CD4-positive, alpha-beta T cell (primary cell): ENCODE measurements at places on chromosomes 5 and 9.

- no peak for DNase-seq
These were observed 64.3 kb upstream of the MYO10 start for GRCh38 chr5:17000291-17000939.

DNA sequence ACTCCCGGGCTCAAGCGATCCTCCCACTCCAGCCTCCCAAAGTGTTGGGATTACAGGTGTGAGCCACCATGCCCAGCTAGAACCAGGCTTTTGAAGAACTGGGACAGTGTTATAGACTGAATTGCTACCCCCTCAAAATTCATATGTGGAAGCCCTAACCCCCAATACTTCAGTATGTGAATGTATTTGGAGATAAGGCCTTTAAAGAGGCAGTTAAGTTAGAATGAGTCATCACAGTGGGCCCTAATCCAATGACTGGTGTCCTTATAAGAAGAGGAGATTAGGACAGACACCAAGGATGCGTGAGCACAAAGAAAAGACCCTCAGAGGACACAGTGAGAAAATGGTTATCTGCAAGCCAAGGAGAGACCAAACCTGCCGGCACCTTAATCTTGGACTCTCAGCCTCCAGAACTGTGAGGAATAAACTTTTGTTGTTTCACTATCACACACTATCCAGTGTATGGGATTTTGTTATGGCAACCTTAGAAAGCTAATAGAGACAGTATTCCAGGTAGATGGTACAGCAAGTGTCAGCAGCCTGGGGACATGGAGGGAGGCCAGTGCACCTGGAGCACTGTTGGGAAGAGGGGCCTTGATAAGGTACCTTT is 31.4 kb upstream of the ERGIC1 start:
- no peak for DNase-seq

- no peak for DNase-seq
These were observed 28.8 kb downstream of the SLC46A2 start for GRCh38 chr9:112861638-112862555.

DNA sequence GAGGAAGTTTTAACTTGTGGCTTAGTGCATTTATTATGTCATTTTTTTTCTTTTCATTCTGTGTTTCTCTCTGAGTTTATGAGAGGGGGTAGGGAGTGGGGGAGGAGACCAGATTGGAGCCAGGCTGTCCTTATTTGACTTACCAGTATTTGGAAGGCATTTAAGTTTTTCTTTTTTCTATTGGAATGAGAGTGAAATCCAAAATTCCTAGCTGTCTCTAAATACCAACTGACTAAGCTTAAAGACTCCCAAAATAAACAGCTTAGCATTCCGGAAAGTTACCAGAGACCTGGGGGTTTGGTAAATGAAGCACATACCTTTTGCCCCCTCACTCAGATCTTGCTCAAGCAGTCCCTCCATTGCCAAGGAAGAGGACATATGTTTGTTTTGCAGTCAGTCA is 581.9 kb upstream of the BRINP1 start:
- DNase-seq = no peak
